ENCODE measurements at places on chromosomes 2 and 18.

- no peak for DNase-seq
Observed at GRCh38 chr2:235566415-235566814, 72.6 kb downstream of the AGAP1 start.

DNA sequence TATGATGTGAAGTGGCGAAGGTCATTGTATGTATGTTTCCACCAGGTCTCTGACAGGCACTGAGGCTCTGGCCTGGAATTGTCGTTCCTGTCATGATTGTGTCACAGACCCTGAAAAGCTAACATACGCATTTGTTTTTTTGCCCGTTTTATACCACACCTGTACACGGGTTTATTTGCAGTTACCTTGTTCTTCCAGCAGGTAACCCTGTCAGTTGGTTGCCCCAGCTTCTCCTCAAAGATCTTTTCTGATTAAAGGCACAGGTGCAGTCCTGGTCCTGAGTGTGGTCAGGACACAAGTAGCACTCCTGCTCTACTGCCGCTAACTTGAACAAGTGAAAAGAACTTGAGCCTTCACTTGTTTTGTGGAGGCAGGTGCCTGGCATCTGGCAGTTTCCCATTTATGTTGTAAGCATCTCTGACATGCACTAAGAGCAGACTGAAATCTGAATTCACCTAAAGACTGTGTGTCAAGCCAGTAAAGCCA lies 19.9 kb downstream of the CD8A start:
- no peak for DNase-seq

DNA sequence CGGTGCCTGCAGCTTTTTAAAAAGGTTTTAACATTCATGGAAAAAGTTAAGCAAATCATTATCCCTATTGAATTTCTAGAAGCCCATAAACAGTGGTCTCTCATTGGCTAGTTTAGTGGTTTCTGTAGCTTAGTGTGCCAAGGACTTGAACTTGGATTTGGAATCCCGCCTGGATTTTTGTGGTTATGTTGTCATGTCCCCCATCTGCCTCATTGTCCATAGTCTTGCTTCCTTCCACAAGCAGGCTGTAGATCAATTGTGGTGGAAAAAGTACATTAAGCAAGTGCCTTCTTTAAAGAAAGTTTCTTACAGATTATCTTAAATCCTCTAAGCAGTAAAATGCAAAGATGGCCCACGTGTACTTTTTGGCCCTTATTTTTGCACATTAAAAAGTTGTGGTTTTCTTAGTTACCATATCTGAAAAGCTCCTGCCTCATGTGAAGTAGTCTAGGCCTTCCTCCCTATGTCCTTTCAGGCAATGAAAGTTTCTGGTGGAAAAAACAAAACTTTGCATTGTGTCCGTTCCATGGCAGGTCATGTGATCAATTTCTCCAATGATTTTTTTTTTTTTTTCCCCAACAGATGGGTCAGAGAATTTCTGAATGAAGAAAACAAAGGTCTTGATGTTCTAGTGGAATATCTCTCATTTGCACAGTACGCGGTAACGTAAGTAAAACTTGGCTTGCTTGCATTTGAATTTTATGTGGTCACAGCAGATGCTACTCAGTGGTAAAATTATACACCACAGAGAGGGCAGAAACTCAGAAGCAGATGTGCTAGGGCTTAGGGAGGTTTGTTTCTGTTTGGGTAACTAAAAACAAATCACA lies 158.9 kb downstream of the PRPF40A start:
- DNase-seq: peak; percentile 95

- no peak for DNase-seq
Observed at GRCh38 chr2:22481486-22482259, 903.3 kb upstream of the KLHL29 start.

- DNase-seq: no peak
Observed at GRCh38 chr2:164840458-164840929, 1.1 kb downstream of the COBLL1 start.

All from fibroblast of gingiva (primary cell).